ENCODE measurements at places on chromosomes 4 and X. TPM values are rescaled to one million over a fixed set of nuclear protein-coding genes. Genes with fewer than 3 reads are reported as not detected.

The DMP1 gene
- total RNA-seq, result not detected

The GASK1B gene
- 16.0 TPM for total RNA-seq

The PAGE2B gene
- not detected for total RNA-seq

The NPFFR2 gene
- total RNA-seq, result not detected

The APOOL gene
- 17.4 TPM for total RNA-seq

The SPIN4 gene
- total RNA-seq, result 4.5 TPM

GRCh38 chrX:1190596-1191145, 21.8 kb downstream of the CRLF2 start:
- H3K36me3 ChIP-seq, result no peaks in the 10 kb centered on the region
- no peak overlapping the region for H3K4me3 ChIP-seq
- no peaks in the 10 kb centered on the region for H3K27me3 ChIP-seq
- no peak overlapping the region for H3K27ac ChIP-seq

GRCh38 chrX:72305286-72306084, at the start of gene CITED1:
TSS of gene CITED1 (minus strand) at chrX:72305914. CDS start at chrX:72302869, 3,045 bp downstream.
- H3K4me1 ChIP-seq, result peaks cover 6% of the 10 kb centered on the region
- H3K27ac ChIP-seq, result no peak within 1 kb of the TSS
- H3K27me3 ChIP-seq, result peaks cover 4% of the 10 kb centered on the region
- peak within 1 kb of the TSS; percentile 42 for H3K4me3 ChIP-seq
- no peaks in the 10 kb centered on the region for H3K36me3 ChIP-seq

GRCh38 chr4:37675587-37676290, 10.4 kb downstream of the RELL1 start:
- no peaks in the 10 kb centered on the region for H3K27me3 ChIP-seq
- H3K4me3 ChIP-seq, result no peak overlapping the region
- peak; percentile 76 for DNase-seq
- H3K27ac ChIP-seq, result peak overlapping the region; percentile 77

- H3K4me3 ChIP-seq, result no peak overlapping the region
- H3K27me3 ChIP-seq, result no peaks in the 10 kb centered on the region
- peak overlapping the region; percentile 90 for H3K27ac ChIP-seq
These were observed 520 bp downstream of the ACOX3 start for GRCh38 chr4:8439914-8440491.

GRCh38 chrX:70437921-70438665, 6.5 kb upstream of the DLG3 start:
- H3K36me3 ChIP-seq, result no peaks in the 10 kb centered on the region
- no peaks in the 10 kb centered on the region for H3K4me1 ChIP-seq
- H3K4me3 ChIP-seq, result no peak overlapping the region
- no peak for DNase-seq

GRCh38 chr4:124527364-124527763, 185.2 kb downstream of the ANKRD50 start:
- no peaks in the 10 kb centered on the region for H3K36me3 ChIP-seq
- no peak for DNase-seq
- no peak overlapping the region for H3K27ac ChIP-seq
- no peak overlapping the region for H3K4me3 ChIP-seq

DNA sequence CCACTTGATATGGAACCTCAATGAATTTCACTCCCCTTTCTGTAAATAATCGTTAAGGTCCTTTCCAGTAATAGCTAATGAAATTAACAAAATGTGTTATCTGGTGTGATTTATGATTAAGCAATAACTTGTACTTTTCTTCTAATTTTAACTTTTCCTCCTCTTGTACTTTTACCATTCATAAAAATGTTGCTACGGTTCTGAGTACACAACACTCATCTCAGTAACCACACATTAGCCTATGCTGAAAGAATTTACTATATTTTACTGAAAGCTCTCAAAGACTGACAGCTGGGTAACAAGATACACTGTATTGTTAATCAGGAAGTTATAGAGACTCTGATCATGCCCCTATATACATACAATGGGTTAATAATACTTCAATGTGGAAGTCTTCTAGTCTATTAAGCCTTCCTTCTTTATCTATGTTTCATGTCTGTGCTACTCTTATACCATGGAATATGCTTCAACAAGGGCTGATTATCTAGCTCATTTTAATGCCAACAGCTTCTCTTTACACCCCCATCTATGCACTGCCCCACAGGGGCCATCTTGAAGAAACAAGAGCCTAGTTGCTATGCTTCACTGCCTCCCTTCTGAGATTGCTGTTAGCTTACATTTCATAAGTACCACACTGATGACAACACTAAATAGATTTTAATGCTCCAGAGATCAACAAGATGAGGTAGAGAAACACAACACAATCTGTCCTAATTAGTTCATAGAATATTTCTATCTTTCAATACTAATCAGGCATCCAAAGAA, 39.1 kb downstream of the LAMP2 start:
- no peak overlapping the region for H3K4me3 ChIP-seq
- H3K36me3 ChIP-seq, result no peaks in the 10 kb centered on the region
- H3K27ac ChIP-seq, result no peak overlapping the region
- DNase-seq, result no peak

- no peak overlapping the region for H3K27ac ChIP-seq
- no peaks in the 10 kb centered on the region for H3K27me3 ChIP-seq
- H3K4me3 ChIP-seq, result no peak overlapping the region
These were observed 156.1 kb downstream of the STPG2 start for GRCh38 chr4:97987019-97987648.

DNA sequence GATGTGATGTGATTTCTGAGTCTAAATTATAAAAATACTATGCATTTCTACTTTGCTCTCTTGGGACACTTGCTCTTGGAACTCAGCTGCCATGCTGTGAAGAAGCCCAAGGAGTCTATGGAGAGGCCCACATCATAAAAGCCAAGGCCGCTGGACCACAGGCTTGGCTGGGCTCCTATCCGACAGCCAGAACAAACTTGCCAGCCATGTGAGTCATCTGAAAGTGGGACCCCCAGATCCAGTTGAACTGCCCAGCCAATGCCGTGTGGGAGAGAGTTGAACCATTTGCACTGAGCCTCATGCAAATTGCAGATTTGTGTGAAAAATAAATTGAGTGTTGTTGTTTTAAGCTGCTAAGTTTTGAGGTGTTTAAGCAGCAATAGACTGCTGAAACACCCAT, 60.2 kb downstream of the TMEM154 start:
- no peaks in the 10 kb centered on the region for H3K27me3 ChIP-seq
- H3K36me3 ChIP-seq, result no peaks in the 10 kb centered on the region
- H3K4me1 ChIP-seq, result peaks cover 11% of the 10 kb centered on the region
- no peak overlapping the region for H3K4me3 ChIP-seq

DNA sequence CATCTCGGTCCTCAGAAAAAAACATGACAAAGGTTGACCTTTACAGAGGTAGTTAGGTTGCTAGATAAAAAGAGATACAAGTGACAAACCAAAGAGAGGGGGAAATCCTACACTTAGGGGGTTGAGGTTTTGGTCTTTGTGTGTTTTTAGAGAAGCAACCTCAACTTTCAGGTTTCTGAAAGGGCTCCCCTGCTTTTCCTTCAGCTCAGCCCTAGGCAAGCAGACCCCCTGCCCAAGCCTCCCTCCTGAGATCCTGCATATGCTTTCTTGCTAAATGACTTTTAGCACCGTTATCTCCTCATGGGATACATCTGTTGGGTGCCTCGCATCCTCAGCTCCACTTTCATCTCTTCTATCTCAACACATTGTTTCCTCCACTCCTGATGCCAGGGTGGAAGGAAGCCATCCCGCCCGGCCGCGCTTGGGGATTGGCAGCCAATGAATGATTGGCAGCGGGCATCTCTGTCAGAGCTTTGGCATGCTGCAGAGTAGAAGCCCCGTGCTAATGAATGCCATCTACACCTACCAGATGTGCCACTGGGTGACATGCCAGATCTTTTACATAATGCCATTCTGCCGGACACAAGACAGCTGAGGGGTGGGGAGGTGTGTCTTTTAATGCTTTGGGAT, 15.0 kb upstream of the PRDM8 start:
- no peak overlapping the region for H3K27ac ChIP-seq
- no peak for DNase-seq
- peaks cover 17% of the 10 kb centered on the region for H3K27me3 ChIP-seq
- H3K36me3 ChIP-seq, result no peaks in the 10 kb centered on the region
- H3K4me1 ChIP-seq, result peaks cover 21% of the 10 kb centered on the region

DNA sequence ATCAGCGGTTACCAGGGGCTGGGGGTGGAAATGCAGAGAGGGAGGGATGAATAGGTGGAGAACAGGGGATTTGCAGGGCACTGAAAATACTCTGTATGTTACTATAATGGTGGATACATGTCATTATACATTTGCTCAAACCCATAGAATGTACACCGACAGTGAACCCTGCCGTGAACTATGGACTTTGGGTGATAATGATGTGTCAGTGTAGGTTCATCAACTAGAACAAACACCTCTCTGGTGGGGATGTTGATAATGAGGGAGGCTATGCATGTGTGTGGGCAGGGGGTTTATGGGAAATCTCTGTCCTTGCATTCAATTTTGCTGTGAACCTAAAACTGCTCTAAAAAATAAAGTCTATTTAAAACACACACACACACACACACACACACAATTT, 11.5 kb downstream of the HPSE start:
- no peaks in the 10 kb centered on the region for H3K36me3 ChIP-seq
- H3K27me3 ChIP-seq, result no peaks in the 10 kb centered on the region
- no peak for DNase-seq
- H3K27ac ChIP-seq, result no peak overlapping the region

- H3K27me3 ChIP-seq, result no peaks in the 10 kb centered on the region
- H3K4me1 ChIP-seq, result no peaks in the 10 kb centered on the region
These were observed 136.3 kb downstream of the TMEM144 start for GRCh38 chr4:158346576-158346975.

DNA sequence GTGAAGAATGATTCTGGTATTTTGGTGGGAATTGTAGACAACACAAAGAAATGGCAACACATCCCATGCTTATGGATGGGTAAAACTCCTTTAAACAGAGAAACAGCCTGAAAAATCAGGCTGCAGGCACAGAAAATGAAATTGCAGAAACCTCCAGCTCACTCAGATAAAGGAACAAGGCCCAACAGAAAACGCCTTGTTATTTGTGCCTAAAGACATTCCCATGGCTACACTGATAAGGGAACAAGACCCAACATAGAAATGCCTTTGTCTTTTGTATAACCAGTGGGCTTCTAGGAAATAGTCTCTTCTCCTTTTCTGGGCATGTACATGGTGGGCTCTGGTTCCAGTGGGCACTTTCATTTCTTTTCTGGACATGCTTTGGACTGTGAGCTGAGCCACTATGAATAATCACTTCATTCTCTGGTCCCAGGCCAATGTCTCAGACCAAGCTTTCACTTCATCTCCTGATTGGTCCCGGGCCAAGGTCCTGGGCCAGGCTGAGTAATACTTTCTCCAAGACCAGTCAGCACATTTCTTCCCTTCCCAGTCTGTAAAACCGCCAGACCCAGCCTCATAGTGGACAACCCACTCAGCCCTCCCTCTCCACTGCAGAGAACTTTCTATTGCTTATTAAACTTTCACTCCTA, 160.5 kb downstream of the TBX22 start:
- H3K36me3 ChIP-seq, result no peaks in the 10 kb centered on the region
- no peaks in the 10 kb centered on the region for H3K27me3 ChIP-seq
- no peaks in the 10 kb centered on the region for H3K4me1 ChIP-seq
- DNase-seq, result peak; percentile 1
- H3K4me3 ChIP-seq, result no peak overlapping the region
- H3K27ac ChIP-seq, result no peak overlapping the region

DNA sequence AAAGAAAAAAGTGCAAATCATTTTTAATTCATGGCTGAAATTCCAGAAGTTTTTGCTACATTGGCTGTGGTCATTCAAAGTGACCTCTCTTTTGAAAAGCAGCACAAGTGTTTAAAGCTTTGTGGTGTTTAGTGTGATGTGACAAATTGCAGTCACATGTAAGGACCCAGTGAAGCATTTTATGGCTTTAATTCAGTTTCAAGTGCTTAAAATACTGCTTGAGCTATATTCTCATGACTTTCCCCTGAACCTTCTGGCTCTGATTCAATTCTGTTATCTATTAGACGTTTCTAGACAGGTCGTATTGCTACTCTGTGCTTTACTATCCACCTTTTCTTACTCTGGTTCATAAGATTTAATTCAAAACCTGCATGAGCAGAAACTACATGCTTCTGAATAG, 105.8 kb downstream of the FAT4 start:
- H3K4me1 ChIP-seq, result no peaks in the 10 kb centered on the region
- no peaks in the 10 kb centered on the region for H3K27me3 ChIP-seq

- peaks cover 7% of the 10 kb centered on the region for H3K27me3 ChIP-seq
- H3K36me3 ChIP-seq, result no peaks in the 10 kb centered on the region
- no peaks in the 10 kb centered on the region for H3K4me1 ChIP-seq
- no peak overlapping the region for H3K4me3 ChIP-seq
- H3K27ac ChIP-seq, result no peak overlapping the region
These were observed 22.2 kb downstream of the PRDM8 start for GRCh38 chr4:80219301-80220025.

DNA sequence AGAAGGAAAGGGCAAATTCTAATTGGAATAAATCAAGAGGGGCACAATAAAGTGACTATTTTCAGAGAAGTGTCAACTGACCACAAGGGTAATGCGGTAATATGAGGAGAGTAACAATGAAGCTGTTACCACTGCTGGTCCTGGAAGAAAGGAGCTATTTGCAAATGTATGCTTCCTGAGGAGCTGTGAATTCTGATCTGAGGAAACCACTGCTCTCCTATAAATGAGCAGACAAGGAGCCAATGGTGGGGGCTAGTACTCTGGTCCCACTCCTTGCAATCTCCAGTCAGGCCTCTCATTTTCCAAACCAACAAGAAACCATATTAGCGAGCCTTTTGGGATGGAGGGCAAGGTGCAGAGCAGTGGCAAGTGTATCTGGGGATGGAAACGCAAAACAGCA, 770.2 kb downstream of the FSTL5 start:
- no peak for DNase-seq
- no peaks in the 10 kb centered on the region for H3K4me1 ChIP-seq
- no peaks in the 10 kb centered on the region for H3K36me3 ChIP-seq
- H3K4me3 ChIP-seq, result no peak overlapping the region
- H3K27me3 ChIP-seq, result no peaks in the 10 kb centered on the region

GRCh38 chrX:41153448-41153847, 68.2 kb downstream of the USP9X start:
- DNase-seq, result no peak
- no peak overlapping the region for H3K27ac ChIP-seq
- no peak overlapping the region for H3K4me3 ChIP-seq
- H3K36me3 ChIP-seq, result peaks cover 18% of the 10 kb centered on the region
- no peaks in the 10 kb centered on the region for H3K27me3 ChIP-seq

DNA sequence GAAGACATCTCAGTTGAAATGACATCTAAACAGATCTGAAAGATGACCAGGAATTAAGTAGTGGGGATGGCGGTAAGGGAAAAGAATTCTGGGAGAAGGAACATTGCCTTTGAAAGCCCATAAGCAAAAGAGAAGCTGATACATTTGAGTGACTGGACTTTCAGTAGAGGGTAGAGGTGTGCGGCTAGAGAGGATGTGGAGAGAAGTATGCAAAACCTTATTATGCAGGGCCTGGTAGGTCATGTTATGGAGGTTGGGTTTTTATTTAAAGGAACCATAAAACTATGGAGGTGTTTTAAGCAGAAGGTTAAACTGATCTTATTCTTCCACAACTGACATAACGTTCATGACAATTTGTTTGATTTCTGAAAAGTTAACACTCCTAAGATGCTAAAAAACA, 36.3 kb downstream of the RPS6KA3 start:
- no peak overlapping the region for H3K27ac ChIP-seq
- peaks cover 3% of the 10 kb centered on the region for H3K27me3 ChIP-seq
- peaks cover 2% of the 10 kb centered on the region for H3K4me1 ChIP-seq
- H3K36me3 ChIP-seq, result no peaks in the 10 kb centered on the region
- no peak overlapping the region for H3K4me3 ChIP-seq
- no peak for DNase-seq

Data from thyroid gland (tissue), 4 donors.